NCI-H2081 treated with DMSO at 0.1 percent for 48 hours (cell line): ENCODE measurements at places on chromosomes 3 and 15.

- DNase-seq: no peak
These were observed 1.2 kb downstream of the TNFAIP8L3 start for GRCh38 chr15:51093488-51093838.

- DNase-seq: no peak
These were observed 4.3 kb downstream of the GNB5 start for GRCh38 chr15:52186651-52187486.

GRCh38 chr3:72754582-72754981, 93.7 kb downstream of the SHQ1 start:
- no peak for DNase-seq

DNA sequence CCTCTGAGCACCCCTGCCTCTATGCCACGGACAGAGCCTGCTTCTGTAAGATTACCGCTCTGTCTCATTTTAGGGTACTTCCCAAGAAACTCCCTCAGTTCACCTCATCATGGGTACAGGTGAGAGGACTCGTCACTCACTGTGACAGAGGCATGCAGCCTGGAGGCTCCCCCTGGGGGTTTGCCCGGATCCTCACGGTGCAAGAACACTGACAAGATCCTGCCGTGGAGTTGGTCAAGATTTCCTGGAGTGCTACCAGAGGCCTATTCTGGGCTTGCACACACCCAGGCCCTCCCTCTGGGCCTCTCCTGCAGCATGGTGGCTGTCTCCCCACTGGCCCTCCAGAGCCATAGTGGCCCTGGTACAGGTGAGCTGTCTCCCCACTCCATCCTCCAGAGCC, 103.1 kb upstream of the TNIK start:
- DNase-seq: no peak

- no peak for DNase-seq
These were observed 773.8 kb downstream of the MECOM start for GRCh38 chr3:168889666-168890065.

DNA sequence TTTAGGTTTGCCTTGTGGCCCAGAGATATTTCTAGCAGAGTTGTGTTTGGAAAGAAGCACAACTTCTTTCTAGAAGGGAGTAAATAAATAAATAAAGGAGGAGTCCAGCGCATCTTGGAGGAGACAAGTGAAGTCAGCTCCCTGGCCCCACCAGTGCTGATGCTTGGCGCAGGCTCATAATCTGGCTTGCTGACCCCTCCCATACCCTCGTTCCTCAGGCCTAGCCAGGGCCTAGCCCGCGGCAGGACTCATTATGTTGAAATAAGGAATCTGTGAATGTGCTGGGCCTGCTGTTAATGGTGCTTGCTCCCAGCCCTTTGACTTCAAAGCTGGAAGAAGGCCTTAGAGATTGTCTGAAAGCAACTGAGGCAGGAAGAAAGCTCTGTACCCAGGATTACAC, 3.1 kb downstream of the ZNF710 start:
- DNase-seq: no peak

GRCh38 chr3:5002174-5002870, 23.1 kb downstream of the BHLHE40 start:
- DNase-seq: no peak
